ENCODE measurements at places on chromosomes 4 and X.

GRCh38 chr4:113977526-113977855 is 2.0 kb downstream of the ARSJ start:
- no peak for DNase-seq

DNA sequence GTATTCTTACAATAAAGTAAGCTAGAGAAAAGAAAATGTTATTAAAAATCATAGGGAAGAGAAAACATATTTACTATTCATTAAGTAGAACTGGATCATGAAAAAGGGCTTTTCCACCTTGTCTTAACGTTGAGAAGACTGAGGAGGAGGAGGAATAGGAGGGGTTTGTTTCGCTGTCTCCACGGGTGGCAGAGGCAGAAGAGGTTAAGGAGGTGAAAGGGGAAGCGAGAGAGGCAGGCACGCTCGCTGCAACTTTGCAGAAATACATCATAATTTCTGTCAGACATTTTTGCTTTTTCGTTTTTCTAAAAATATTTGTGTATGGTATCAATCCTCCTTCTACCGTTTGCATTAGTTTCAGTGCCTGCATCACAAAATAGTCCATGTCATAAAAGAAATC is 2375.1 kb upstream of the AGA start:
- DNase-seq = no peak

DNA sequence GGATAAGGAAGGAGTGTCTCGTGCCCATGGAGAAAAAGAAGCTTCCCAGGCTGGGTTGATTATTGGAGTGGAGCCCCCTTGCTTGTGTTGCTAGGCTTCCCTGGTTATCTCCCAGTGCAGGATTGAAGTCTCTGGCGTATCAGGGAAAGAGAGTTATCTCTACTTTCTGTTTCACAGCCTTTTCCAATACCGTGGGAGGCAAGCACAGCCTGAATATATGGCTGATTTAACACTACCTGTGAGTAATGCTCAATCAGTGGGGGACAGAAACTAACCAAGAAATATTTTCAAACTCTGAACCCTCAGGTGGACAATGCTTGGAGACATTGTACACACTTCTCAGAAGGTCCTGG is 65.2 kb downstream of the SERPINA7 start:
- no peak for DNase-seq

DNA sequence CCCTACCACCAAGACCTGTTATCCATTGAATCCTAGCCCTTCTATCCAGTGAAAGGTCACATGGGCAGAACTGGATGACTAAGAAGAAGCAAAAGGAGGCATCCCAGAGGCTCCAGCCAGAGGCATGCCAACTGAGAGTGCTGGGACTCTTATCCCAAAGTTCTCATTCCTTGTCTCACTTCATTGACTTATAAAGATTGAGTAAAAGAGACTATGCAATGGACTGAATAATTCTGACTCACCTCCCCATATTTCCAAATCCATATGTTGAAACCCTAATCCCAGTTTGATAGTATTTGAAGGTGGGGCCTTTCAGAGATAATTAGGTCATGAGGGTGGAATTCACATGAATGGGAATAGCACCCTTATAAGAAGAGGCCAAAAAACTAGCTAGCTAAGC is 131.4 kb downstream of the COL25A1 start:
- no peak for DNase-seq

DNA sequence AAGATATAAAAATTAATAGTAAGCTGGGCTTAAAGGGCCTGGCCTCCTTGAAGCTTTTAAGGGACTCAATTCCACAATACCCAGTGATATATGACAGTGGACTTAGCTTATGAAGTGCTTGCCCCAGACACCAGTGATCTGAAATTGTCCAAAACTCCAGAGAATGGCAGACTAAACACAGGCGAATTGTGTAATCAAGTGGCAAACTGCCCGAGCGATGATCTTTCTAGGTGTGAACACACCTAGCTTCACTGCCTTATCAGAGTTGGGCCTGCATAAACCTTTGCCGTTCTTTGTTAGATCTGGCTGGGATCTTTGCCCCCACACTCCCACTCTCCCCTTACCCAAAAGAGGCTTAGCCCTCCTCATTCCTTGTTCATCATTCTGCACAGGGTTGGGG is 62.5 kb upstream of the SH3RF1 start:
- no peak for DNase-seq

DNA sequence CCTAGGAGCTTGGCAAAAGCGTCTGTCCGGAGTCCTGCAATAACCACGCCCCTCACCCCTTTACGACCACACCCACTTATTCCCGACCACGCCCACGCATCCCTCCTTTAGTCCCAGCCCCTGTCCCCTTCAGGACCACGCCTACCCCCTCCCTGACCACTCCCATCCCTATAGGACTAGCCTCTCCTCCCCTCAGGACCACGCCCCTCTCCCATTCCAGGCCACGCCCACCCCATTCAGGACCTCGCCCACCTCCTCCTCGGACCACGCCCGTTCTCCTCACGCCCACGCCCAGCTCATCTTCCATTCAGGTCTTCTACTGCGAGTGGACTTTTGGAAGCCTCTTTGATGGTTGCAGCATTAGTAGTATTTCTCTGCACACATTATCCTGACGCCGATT is 131.2 kb upstream of the STX18 start:
- DNase-seq = no peak

DNA sequence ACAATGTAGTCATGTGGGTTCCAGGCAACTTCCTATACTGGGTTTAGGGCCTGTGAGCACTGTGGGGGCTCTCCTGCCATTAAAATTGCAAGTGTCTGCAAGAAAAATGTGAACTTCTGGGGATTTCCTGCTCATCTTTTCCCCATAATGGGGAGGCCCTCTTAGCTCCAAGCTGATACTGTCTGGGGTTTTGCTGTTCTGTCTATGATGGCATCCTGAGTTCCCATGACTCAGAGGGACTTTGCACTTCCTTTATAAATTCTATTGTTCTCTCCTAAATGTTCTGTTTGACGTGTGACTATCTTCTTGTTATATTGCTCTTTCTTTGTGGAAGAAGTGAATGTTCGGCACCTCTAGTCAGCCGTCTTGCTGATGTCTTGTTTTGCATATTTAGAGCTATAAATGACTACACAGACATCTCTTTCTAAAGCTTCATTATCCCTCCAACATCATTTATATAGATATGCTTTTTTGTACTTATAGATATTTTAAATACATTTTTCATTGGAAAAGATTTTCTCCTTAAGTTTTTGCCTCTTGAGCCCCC is 465.8 kb downstream of the NAF1 start:
- DNase-seq = no peak

DNA sequence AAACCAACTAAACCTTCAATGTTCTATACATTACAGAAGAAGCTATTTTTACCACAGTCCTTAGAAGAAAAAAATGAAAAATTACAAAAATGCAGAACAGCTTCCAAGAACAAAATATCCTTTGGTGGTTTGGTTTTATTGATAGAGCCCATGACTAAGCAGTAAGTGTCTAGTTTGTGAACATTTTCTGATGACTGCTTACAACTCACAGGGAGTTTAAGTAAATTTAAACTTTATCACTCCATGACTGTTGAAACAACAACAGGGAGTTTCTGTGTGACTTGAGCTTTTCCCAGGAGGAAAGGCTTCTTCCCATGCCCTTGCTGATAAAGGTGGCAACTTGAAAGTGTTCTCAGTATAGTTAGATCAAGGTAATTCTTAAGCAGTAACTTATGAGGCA is 2.9 kb downstream of the PF4 start:
- no peak for DNase-seq

- no peak for DNase-seq
These were observed 27.1 kb downstream of the RAPGEF2 start for GRCh38 chr4:159129814-159130550.

DNA sequence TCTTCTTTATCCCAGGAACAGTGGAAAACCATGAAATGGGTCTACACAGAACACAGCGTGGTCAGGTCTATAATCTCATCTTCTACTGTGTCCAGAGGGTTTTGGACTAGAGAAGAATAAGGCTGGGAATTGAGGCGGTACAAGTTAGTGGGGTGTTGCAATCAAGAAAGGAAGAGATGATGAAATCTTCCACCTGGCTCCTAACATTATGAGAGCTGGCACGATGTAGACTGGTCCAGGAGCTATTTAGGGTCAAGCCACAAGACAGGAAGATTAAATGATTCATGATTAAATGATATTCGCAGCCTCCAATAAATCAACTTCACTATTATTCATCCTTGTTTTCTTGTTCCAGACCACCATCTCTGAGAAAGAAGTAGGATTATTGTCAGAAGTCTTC is 88.0 kb downstream of the ARSF start:
- DNase-seq = no peak

All from stimulated activated CD4-positive, alpha-beta T cell treated with anti-CD3 and anti-CD28 coated beads, Interleukin-15, amount 100 ng/mL, for 1 hour (primary cell).